ENCODE measurements at places on chromosomes 13 and 19.

DNA sequence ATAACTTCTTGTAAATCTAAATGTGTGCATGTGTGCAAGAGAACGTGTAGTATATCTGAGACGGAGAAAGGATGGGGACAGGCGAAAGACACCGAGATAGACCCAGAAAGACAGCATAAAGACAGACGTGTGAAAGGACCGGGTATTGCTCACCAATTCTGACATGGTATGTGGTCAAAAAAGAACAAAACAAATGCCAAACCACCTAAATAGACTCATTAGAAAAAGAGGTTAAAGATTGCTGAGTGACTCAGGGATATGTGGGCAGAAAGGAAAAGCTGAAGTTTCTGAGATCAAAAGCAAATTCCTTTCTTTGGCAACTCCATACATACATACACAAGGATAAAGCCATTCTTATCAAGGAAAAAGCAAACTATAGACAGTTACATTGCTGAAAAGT is 179.7 kb upstream of the TSC22D1 start:
- no peak for DNase-seq

DNA sequence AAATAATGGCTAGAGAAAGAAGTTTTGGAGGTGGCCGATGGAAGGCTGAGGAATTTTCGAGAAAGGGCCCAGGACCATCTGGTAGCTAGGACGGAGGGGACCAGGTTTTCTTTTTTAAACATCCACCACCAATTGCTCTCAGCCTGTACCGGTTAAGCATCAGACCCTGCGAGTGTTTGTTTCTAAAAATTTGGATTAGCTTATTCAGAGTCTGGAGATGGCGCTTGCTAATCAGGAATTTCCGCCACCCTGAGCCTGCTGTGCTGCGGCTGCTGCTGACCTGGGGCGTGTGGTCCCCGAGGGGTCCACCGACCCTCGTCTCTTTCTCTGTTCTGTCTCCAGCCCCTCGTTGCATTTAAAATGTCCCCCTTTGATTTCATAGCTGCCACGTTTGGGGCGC is 2.0 kb downstream of the UHRF1 start:
- no peak for DNase-seq

GRCh38 chr19:32857584-32857983 is 12.0 kb downstream of the SLC7A9 start:
- DNase-seq = no peak

DNA sequence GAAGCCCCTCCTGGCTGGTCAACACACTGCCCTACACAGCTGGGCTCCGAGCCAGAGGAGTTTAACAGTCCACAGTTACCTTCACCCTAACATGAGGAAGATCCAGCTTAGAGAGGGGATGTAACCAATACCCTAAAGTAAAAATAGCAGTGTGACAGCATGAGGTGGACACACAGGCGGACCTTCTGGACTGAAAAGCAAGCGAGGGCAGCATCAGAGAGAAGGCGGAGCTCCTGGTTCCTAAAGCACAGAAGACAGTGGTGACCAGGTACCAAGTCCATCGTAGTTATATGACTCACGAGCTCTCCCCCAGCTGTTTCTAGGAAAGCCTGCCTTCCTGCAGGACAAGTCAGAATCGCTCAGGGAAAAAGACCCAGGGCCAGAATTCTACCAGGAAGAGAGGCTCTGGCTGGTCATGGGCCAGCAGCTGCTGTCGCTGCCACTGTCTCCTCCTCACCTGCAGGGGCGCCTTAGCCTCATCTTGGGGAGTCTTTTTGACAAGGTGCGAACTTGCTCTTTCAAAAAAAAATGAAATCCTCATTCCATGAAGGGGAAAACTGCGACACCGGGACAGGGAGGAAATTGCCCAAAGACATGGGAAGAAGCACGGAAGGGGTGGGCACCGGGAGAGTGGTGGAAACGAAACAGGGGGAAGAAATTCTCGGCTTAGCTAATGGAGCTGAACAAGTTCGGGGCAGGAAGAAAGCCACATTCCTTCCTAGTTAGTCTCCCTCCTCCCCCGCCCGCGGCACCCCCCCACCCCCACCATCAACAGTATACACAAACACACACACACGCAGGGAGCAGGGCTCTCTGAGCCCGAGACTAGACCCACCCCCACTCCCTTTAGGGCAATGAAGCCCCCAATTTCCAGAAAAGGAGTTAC is 1.7 kb downstream of the ELL start:
- peak; percentile 40 for DNase-seq

- no peak for DNase-seq
Measured at GRCh38 chr19:28118235-28118634, 1094.7 kb downstream of the UQCRFS1 start.

- no peak for DNase-seq
Measured at GRCh38 chr13:34335014-34336007, 517.4 kb downstream of the RFC3 start.

GRCh38 chr19:15443838-15444237 is 5.9 kb downstream of the WIZ start:
- DNase-seq = no peak

DNA sequence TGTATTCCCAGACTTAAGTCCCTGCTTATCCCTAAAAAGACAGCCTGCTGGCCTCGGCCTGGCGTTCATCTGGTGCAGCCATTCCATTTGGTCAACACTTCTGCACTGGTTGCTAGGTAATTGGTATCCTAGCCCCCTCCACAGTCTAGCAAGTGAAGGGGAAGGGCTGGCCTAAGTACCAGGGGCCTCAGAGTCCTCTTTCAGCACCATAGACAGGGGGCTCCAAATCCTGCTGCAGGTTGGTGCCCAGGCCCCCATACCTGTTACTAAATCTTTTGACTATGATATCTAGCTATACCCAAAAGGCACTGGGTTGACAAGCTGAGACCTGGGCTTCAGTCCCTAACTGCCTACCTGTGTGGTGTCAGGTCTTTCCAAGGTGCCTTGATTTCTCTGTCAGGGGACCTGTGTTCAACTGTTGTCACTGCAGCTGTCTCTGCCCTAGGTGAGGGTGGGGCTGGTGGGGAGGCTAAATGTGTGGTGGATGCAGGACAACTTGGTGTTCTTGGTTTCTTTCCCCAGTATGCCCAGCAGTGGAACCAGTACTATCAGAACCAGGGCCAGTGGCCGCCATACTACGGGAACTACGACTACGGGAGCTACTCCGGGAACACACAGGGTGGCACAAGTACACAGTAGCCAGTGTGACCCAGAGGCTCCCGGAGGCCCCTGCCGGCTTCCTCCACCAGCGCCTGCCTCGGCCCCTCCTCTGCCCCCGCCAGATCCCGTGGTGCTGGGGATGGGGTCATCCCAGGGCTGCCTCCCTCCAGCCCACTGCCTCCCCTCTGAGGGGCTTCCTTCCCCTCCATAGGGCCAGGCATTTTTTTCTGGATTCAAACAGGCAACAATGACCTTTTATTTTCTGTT is 3.8 kb upstream of the CCDC97 start:
- DNase-seq = no peak

- no peak for DNase-seq
Measured at GRCh38 chr19:51891193-51891747, 3.5 kb upstream of the ZNF577 start.

GRCh38 chr19:33316541-33317264 is 14.4 kb upstream of the CEBPA start:
- DNase-seq = no peak

GRCh38 chr19:13104848-13105711 is 2.4 kb upstream of the LYL1 start:
- no peak for DNase-seq
